ENCODE measurements at places on chromosomes 6 and 20. TPM values are rescaled to one million over a fixed set of nuclear protein-coding genes. Genes with fewer than 3 reads are reported as not detected.

PACSIN1 gene
- 0.32 TPM for total RNA-seq

TMC2 gene
- 0.23 TPM for total RNA-seq

- no peak for DNase-seq
These were observed 4.8 kb upstream of the NTSR1 start for GRCh38 chr20:62703853-62704228.

- no peak for DNase-seq
These were observed 3.0 kb downstream of the ADGRF4 start for GRCh38 chr6:47701363-47701762.

GRCh38 chr20:62175711-62176110, 7.1 kb upstream of the MTG2 start:
- no peak for DNase-seq

GNAS-AS1 gene
- 1.8 TPM for total RNA-seq
